Hepatocyte (in vitro differentiated cells): ENCODE measurements at places on chromosomes 1 and 21.

GRCh38 chr1:92877792-92878191 lies 46.0 kb downstream of the RPL5 start:
- no peak for DNase-seq

- no peak for DNase-seq
Observed at GRCh38 chr1:47564570-47564969, 126.7 kb downstream of the FOXD2 start.

DNA sequence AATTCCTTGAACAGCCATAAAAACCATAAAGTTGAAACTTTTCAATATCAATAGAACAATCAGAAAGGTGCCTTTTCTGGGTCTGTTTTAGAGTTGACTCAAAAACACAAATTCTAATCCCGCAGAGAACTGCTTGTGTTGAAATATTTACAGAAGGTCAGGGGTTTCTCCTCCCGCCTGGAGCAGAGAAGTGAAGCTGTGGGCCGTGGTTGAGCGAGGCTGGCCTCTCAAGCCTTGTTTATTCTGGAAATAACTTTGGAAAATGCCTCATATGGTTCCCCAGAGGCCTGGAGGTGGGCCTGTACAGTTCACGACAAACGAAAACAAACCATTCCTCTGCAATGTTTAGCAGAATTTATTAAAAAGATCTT lies 90.8 kb upstream of the ERRFI1 start:
- peak; percentile 61 for DNase-seq

GRCh38 chr1:161869291-161869690 lies 103.2 kb downstream of the ATF6 start:
- DNase-seq = no peak

DNA sequence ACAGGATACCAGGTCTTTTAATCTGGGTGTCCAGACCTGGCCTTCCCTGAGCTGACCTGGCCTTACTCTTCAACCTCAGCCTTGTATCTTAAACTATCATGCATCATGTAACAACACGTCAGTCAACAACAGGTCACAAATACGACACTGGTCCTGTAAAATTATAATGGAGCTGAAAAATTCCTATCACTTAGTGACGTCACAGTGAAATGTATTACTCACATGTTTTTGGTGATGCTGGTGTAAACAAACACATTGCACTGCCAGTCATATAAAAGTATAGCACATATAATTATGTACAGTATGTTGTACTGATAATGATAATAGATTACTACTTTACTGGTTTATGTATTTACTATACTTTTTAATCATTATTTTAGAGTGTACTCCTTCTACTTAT lies 31.5 kb downstream of the ESRRG start:
- no peak for DNase-seq
